ENCODE measurements at places on chromosomes 6 and 20.
A peak's percentile ranks its signal among the peaks of the same experiment; 100 is the strongest.

DNA sequence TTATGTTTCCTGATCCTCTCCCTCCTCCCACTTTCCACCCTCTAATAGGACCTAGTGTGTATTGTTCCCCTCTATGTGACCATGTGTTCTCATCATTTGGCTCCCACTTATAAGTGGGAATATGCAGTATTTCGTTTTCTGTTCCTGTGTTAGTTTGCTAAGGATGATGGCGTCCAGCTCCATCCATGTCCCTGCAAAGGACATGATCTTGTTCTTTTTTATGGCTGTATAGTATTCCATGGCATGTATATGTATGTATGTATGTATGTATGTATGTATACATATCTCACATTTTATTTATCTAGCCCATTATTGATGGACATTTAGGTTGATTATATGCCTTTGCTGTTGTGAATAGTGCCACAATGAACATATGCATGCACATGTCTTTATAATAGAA is 188.7 kb downstream of the RFPL4B start:
- H3K36me3 ChIP-seq = no peaks in the 10 kb centered on the region
- H3K4me1 ChIP-seq = no peaks in the 10 kb centered on the region
- no peak overlapping the region for H3K4me3 ChIP-seq
- no peak overlapping the region for H3K27ac ChIP-seq
- H3K27me3 ChIP-seq = no peaks in the 10 kb centered on the region
- DNase-seq = no peak

DNA sequence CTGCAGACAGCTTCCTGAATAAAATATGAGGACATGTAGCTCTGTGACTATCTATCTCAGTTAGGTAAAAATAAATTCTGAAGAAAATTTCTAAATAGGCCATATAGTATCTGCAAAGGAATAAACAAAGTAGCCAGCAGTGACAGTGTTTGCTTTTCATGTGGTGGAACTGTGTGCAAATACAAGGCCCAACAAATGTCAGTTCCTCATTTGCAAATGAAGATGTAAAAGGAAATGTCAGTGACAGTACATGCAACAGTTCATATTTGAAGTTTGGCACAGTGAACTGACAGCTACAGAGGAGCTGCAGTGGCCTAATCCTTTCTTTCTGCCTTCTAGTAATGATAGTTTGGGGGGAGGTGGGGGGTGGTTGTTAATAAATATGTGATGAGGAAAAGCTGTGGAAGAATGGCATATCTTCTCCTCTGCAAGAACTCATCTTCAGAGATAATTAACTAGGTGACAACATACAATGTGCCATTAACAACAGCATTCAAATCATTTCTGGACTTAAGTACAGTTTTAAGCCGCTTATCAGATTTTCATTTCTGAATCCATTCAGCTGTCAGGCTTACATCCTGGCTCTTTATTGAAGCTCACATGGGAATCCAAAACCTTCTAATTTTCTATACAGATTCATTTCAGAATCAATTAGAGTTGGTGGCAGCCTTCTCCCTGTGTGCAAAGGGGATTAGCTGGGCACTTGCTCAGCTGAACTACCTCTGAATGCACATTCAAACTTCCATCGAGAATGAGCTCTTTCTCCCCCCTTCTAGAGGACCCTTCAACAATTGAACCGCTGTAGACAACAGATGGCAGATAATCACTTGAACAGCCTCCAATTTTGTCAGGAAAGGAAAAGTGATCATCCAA is 1059.0 kb upstream of the EPHA7 start:
- no peak overlapping the region for H3K27ac ChIP-seq
- no peak for DNase-seq
- H3K4me1 ChIP-seq = no peaks in the 10 kb centered on the region
- no peaks in the 10 kb centered on the region for H3K36me3 ChIP-seq

GRCh38 chr6:57221191-57221935 is 744 bp downstream of the RAB23 start:
- H3K4me1 ChIP-seq = no peaks in the 10 kb centered on the region
- peaks cover 2% of the 10 kb centered on the region for H3K36me3 ChIP-seq
- H3K27ac ChIP-seq = peak overlapping the region; percentile 94

DNA sequence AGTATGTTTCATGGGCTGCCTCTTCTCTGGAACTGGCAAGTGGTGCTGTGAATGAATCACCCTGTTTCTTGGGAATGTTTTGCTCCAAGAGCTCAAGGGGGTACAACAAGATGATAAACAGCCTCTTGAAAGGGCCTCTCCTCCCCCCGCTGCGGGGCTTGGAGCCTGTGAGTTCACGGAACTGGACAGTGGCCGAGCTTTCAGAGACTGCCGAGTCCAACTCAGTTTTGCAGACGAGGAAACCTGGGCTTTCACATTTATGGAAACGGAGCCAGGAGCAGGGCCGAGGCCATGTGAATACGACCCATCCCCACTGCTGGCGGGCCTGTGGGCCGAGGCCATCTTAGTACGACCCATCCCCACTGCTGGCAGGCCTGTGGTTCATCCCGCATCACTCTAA is 18.2 kb upstream of the SRC start:
- peak overlapping the region; percentile 94 for H3K27ac ChIP-seq
- DNase-seq = no peak
- H3K4me3 ChIP-seq = no peak overlapping the region
- peaks cover 29% of the 10 kb centered on the region for H3K4me1 ChIP-seq

GRCh38 chr6:7100753-7101081 is 7.0 kb upstream of the RREB1 start:
- no peaks in the 10 kb centered on the region for H3K27me3 ChIP-seq
- H3K4me3 ChIP-seq = no peak overlapping the region
- no peaks in the 10 kb centered on the region for H3K36me3 ChIP-seq
- DNase-seq = no peak
- H3K27ac ChIP-seq = no peak overlapping the region

GRCh38 chr6:57177545-57178265 is 5.6 kb downstream of the BAG2 start:
- no peaks in the 10 kb centered on the region for H3K27me3 ChIP-seq
- H3K4me1 ChIP-seq = peaks cover 9% of the 10 kb centered on the region
- H3K27ac ChIP-seq = no peak overlapping the region
- no peak for DNase-seq
- no peak overlapping the region for H3K4me3 ChIP-seq

DNA sequence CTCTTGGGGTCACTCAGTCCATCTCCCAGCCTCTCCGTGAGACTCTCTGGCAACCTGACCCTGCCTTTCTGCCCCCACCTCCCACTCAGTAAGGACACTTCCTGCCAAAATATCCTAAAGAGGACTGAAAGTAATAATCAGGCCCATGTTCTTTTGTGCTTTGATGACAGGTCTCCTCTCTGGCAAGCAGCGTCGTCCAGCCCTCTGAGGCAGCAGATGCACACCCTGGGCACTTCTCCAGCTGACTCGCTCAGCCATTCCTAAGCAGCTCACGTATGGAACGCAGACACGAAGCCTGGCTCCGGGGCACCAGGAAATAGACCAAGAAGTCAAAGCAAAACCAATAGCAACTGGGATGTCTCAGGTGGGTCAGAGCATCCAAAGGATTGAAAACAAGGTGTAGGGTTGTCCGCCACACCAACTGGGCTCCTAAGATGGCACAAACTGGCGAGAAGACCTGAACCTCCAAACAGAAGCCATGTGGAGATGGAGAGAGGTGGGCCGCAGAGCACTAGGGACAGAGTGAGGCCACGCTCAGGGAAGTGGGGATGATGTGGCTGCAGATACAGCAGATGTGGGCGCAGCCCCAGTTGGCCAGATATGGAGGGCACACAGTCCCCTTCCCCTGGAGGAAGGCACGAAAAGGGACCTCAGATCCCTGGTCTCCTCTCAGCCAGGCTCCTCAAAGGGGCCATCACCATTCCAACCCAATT is 99.3 kb downstream of the PRND start:
- H3K4me3 ChIP-seq = no peak overlapping the region
- no peak overlapping the region for H3K27ac ChIP-seq
- H3K36me3 ChIP-seq = peaks cover 9% of the 10 kb centered on the region
- DNase-seq = no peak

DNA sequence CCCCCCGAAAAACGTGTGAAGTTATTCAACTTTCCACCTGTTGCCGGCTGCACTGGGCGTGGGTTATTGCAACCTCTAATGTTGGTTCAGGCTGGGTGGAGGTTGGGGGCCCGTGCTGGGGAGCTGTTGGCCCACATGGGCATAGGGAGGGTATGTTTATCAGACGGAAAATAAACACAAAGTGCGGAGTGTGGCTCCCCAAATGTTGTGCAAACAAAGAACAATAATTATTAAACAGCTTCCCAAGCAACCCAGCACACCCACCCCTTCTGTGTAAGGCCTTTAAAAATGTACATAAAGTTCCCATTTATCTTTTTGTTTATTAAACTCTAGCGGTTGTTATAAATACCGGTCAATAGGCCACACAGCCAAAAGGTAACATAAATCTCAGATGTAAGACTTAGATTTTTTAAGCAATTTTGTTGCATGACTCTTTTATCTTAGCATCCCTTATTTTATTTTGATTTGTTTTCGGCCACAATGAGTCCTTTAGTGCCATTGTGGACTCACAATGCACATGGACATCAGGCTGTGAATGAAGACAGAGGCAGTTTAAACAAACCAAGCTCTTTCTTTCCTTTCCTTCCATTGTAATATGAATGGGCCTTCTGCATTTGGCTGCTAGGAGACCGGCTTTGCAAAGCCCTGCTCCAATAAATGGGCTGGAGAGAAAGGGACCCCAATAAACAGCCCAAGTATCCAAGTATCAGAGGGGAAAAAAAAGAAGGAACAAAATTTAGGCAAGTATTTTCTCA is 6.9 kb upstream of the DLL1 start:
- H3K27ac ChIP-seq = no peak overlapping the region
- DNase-seq = no peak
- H3K36me3 ChIP-seq = no peaks in the 10 kb centered on the region
- H3K4me1 ChIP-seq = peaks cover 9% of the 10 kb centered on the region
- no peak overlapping the region for H3K4me3 ChIP-seq

- DNase-seq = no peak
- H3K4me3 ChIP-seq = no peak overlapping the region
Observed at GRCh38 chr20:47139934-47140535, 216.5 kb downstream of the ZMYND8 start.

- no peaks in the 10 kb centered on the region for H3K36me3 ChIP-seq
- H3K4me3 ChIP-seq = no peak overlapping the region
- DNase-seq = no peak
- H3K4me1 ChIP-seq = peaks cover 9% of the 10 kb centered on the region
Observed at GRCh38 chr6:161035182-161035980, 43.8 kb downstream of the MAP3K4 start.

DNA sequence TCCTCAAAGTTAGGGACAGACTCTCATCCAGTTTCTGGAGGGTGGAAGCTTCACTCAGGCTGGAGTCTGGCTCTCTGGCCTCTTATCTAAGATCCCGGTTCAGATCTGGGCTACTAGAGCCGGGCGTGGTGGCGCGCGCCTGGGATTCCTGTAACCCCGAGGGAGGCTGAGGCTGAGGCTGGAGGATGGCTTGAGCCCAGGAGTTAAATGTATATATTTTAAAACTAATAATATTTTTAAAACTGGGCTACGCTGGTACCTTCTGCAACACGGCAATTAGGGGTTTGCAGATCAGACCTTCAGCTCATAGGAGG is 710 bp upstream of the ZNF343 start:
- no peak overlapping the region for H3K27ac ChIP-seq
- H3K36me3 ChIP-seq = no peaks in the 10 kb centered on the region
- peaks cover 6% of the 10 kb centered on the region for H3K4me1 ChIP-seq
- peak overlapping the region; percentile 77 for H3K4me3 ChIP-seq

DNA sequence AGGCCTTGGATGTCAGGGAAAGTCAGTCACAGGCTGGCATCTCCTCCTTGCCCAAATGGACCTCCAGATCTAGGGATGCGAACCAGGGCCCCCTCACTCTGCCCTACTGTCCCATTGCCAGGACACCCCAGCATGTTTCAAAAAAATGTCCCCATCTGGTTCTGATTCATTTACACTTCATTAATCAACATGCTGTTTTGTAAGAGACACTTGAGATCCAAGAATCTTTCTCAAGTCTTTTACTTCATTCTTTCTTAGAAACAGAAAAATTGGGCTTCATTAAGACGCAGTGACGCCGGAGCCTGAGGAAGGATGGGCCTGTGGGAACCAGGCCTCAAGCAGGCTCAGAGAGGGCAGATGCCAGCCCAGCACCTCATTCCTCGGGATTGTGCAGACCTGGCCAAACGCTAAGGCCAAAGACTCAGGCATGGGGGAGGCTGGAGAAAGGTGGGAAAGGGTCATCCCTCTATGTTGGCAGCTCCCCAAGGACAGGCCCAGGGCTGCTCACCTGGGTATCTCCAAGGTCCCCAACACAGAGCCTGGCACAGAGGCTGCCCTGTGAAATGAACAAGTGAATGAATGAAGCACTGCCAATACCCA is 3.8 kb downstream of the RSPO4 start:
- peaks cover 23% of the 10 kb centered on the region for H3K27me3 ChIP-seq
- DNase-seq = no peak
- H3K4me3 ChIP-seq = no peak overlapping the region
- no peaks in the 10 kb centered on the region for H3K36me3 ChIP-seq
- no peak overlapping the region for H3K27ac ChIP-seq
- peaks cover 7% of the 10 kb centered on the region for H3K4me1 ChIP-seq

GRCh38 chr6:64714073-64714472 is 993.0 kb downstream of the EYS start:
- H3K4me1 ChIP-seq = no peaks in the 10 kb centered on the region
- DNase-seq = no peak
- no peaks in the 10 kb centered on the region for H3K36me3 ChIP-seq
- H3K27me3 ChIP-seq = no peaks in the 10 kb centered on the region

DNA sequence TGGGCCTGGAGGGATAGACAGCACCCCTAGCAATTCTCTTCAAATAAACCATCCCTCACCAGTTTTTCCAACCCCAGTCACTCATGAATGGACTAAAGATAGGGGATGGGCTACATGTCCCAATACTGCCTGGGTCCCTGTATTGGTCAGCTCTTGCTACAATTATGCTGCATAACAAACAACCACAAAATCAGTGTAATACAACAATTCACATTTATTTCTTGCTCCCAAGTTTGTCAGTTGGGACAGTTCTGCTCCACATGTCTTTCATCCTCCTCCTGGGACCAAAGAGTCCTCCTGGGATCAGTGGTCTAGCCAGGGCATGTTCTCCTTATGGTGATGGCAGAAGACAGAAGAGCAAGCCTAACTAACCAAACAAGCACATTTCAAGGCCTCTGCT is 91.7 kb upstream of the MYL9 start:
- no peaks in the 10 kb centered on the region for H3K36me3 ChIP-seq
- H3K27ac ChIP-seq = no peak overlapping the region
- H3K27me3 ChIP-seq = no peaks in the 10 kb centered on the region
- DNase-seq = no peak
- H3K4me1 ChIP-seq = peaks cover 9% of the 10 kb centered on the region

GRCh38 chr20:17541596-17541995 is 10.4 kb upstream of the BFSP1 start:
- no peak overlapping the region for H3K27ac ChIP-seq
- no peak for DNase-seq
- peaks cover 10% of the 10 kb centered on the region for H3K4me1 ChIP-seq
- no peak overlapping the region for H3K4me3 ChIP-seq
- H3K27me3 ChIP-seq = no peaks in the 10 kb centered on the region

DNA sequence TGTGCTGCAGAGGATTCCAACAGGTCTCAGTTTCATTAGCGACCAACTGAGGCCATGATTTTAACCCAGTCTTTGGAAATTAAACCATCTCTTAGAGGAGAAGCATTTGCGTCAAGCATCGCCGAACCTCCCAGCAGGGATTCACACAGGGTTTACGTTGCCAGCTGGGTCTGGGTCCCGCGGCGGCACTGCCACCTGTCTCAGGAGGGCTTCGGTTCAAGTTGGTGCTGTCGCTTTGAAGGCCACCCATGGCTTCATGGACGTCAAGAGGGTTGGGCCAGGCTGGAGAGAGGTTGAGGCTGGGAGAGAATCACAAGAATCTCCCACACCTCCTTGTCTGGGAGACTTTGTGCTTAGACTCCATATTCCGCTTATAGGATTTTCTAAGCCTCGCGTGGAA is 43.0 kb upstream of the FRMD1 start:
- DNase-seq = no peak
- H3K4me1 ChIP-seq = no peaks in the 10 kb centered on the region
- H3K27ac ChIP-seq = no peak overlapping the region
- no peaks in the 10 kb centered on the region for H3K27me3 ChIP-seq

All from trophoblast cell (in vitro differentiated cells and primary cell).